Stimulated activated CD8-positive, alpha-beta memory T cell treated with anti-CD3 and anti-CD28 coated beads, Interleukin-15, amount 100 ng/mL, for 48 hours (primary cell): ENCODE measurements at places on chromosomes 7 and 10.

GRCh38 chr7:135377171-135377570 is 132.7 kb downstream of the CNOT4 start:
- DNase-seq, result no peak

DNA sequence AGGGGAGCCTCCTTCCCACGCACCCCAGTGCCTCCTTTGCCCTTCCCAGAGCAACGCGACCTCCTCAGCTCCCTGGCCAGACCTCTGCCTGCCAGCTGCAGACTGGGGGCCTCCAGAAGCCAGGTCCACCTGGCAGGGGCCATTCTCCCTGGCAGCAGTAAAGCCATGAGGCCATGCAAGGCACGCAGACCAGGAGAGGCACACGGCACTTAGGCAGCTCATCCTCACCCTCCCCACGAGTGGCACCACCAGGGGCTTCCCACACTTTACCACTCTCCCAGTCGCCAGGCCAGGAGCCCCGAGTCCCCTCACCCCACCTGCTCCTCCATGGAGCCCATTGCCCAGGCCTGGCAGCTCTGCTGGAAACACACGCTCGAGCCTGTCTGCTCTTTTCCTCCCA is 85.4 kb downstream of the PROSER2 start:
- no peak for DNase-seq

GRCh38 chr7:106865130-106866041 is at the start of gene PIK3CG:
Gene PIK3CG (plus strand): TSS chr7:106865282. CDS start chr7:106867562, 2,280 bp downstream.
- no peak for DNase-seq

- DNase-seq, result no peak
Observed at GRCh38 chr10:77630507-77630848, 7.1 kb downstream of the KCNMA1 start.
